Activated naive CD4-positive, alpha-beta T cell treated with anti-CD3 and anti-CD28 coated beads for 36 hours (primary cell): ENCODE measurements at places on chromosomes 3 and 15. TPM values are rescaled to one million over a fixed set of nuclear protein-coding genes. Genes with fewer than 3 reads are reported as not detected.

GRCh38 chr3:174002543-174002942 is 605.0 kb downstream of the NLGN1 start:
- no peaks in the 10 kb centered on the region for H3K36me3 ChIP-seq
- H3K27ac ChIP-seq = no peak overlapping the region
- H3K4me3 ChIP-seq = no peak overlapping the region
- no peaks in the 10 kb centered on the region for H3K4me1 ChIP-seq
- H3K27me3 ChIP-seq = no peaks in the 10 kb centered on the region

Gene ZIC4
- not detected for total RNA-seq

DNA sequence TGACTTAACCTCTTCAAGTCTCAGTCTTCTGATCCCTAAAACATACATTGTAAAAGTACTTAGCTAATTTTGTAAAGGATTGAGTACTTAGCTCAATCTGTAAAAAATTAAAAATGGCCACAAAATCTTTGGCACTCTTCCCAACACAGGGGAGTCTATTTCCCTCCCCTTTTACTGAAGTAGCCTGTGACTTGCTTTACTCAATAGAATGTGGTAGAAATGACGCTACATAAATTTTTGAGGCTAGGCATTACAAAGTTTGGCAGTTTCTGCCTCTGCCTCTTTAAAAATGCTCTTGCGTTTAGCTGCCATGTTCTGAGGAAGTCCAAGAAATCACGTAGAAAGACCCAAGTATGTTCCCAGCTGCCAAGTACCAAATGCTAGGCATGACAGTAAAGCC is 80.2 kb downstream of the CBLB start:
- no peak for DNase-seq
- peaks cover 28% of the 10 kb centered on the region for H3K36me3 ChIP-seq
- H3K27ac ChIP-seq = no peak overlapping the region
- no peaks in the 10 kb centered on the region for H3K27me3 ChIP-seq
- H3K4me3 ChIP-seq = no peak overlapping the region

GRCh38 chr3:124969190-124969589 is 34.6 kb upstream of the MUC13 start:
- no peak overlapping the region for H3K4me3 ChIP-seq
- H3K27me3 ChIP-seq = no peaks in the 10 kb centered on the region
- peaks cover 12% of the 10 kb centered on the region for H3K36me3 ChIP-seq
- peaks cover 4% of the 10 kb centered on the region for H3K4me1 ChIP-seq
- H3K27ac ChIP-seq = no peak overlapping the region

DNA sequence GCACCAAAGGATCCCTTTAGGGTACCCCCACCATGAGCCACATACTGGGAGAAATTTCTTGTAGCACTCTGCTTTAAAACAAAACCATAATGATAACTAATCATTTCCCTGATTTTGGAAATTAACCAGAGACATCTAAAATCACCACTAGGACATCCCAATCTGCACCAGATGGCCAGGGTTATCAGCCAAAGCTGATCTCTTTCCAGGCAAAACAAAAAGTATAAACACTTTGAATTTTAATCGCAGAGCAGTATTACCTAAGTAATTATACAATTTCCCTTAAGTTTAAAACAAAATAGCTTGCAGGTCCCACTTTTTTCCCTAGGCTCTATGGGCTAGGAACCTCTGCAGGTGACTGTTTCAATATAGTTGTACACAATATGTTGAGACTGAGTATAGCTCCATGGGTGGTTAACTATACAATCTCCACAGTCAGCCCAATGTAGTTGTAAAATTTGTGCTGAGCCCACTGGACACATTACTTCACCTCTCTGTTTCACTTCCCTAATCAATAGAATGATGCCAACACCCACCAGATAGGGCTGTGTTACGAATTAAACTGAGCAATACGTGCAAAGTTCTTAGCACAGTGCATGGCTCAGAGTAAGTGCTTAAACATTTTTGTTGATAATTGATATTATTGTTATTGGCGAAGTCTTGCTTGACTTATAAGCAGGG is 629 bp upstream of the NOX5 start:
- H3K4me3 ChIP-seq = no peak overlapping the region
- H3K27ac ChIP-seq = no peak overlapping the region
- no peaks in the 10 kb centered on the region for H3K4me1 ChIP-seq
- H3K27me3 ChIP-seq = peaks cover 4% of the 10 kb centered on the region

- no peaks in the 10 kb centered on the region for H3K36me3 ChIP-seq
- H3K27ac ChIP-seq = no peak overlapping the region
- no peak overlapping the region for H3K4me3 ChIP-seq
- peaks cover 34% of the 10 kb centered on the region for H3K4me1 ChIP-seq
- no peaks in the 10 kb centered on the region for H3K27me3 ChIP-seq
Observed at GRCh38 chr3:187931101-187931500, 185.8 kb upstream of the BCL6 start.

GRCh38 chr3:10722911-10723310 is 93.1 kb upstream of the SLC6A11 start:
- H3K27me3 ChIP-seq = peaks cover 3% of the 10 kb centered on the region
- DNase-seq = no peak
- no peaks in the 10 kb centered on the region for H3K36me3 ChIP-seq
- no peak overlapping the region for H3K27ac ChIP-seq

DNA sequence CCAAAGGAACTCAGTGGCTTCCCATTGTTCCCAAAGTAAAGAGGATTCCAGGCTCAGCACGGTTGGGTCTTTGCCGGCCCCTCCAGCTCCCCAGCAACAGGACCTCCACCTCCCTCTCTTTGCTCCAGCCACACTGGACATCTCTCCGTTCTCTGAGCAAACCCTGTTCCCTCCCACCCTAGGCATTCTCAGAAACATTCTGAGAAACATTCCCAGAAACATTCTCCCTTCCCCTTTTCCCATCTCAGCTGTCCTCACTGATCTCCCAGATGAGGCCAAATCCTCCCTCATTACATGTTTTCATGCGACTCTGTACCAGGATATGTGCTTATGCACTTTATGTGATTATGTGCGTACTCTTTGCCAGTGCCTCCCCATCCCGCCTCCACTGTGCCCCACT is 14.1 kb downstream of the CCDC33 start:
- no peak for DNase-seq
- no peak overlapping the region for H3K4me3 ChIP-seq
- peaks cover 2% of the 10 kb centered on the region for H3K4me1 ChIP-seq
- no peaks in the 10 kb centered on the region for H3K36me3 ChIP-seq
- H3K27me3 ChIP-seq = peaks cover 12% of the 10 kb centered on the region
- H3K27ac ChIP-seq = no peak overlapping the region

Gene CKMT1B
- total RNA-seq = 0.29 TPM

Gene LMOD3
- total RNA-seq = not detected

GRCh38 chr3:64311424-64312061 is 86.3 kb upstream of the PRICKLE2 start:
- H3K27me3 ChIP-seq = no peaks in the 10 kb centered on the region
- no peaks in the 10 kb centered on the region for H3K36me3 ChIP-seq
- no peak overlapping the region for H3K27ac ChIP-seq
- H3K4me3 ChIP-seq = no peak overlapping the region
- no peak for DNase-seq

Gene KIF15
- 45.8 TPM for total RNA-seq

GRCh38 chr3:51982352-51982837 is 940 bp upstream of the ACY1 start:
- H3K36me3 ChIP-seq = peaks cover 2% of the 10 kb centered on the region
- peak; percentile 53 for DNase-seq
- H3K4me1 ChIP-seq = peaks cover 30% of the 10 kb centered on the region
- peak overlapping the region; percentile 91 for H3K27ac ChIP-seq
- H3K27me3 ChIP-seq = no peaks in the 10 kb centered on the region

- H3K4me1 ChIP-seq = peaks cover 4% of the 10 kb centered on the region
- no peaks in the 10 kb centered on the region for H3K36me3 ChIP-seq
- no peaks in the 10 kb centered on the region for H3K27me3 ChIP-seq
- DNase-seq = no peak
- no peak overlapping the region for H3K4me3 ChIP-seq
- H3K27ac ChIP-seq = no peak overlapping the region
Observed at GRCh38 chr3:52442409-52443267, 2.3 kb downstream of the SEMA3G start.
